ENCODE measurements at places on chromosomes 16 and 17.
A peak's percentile ranks its signal among the peaks of the same experiment; 100 is the strongest.

DNA sequence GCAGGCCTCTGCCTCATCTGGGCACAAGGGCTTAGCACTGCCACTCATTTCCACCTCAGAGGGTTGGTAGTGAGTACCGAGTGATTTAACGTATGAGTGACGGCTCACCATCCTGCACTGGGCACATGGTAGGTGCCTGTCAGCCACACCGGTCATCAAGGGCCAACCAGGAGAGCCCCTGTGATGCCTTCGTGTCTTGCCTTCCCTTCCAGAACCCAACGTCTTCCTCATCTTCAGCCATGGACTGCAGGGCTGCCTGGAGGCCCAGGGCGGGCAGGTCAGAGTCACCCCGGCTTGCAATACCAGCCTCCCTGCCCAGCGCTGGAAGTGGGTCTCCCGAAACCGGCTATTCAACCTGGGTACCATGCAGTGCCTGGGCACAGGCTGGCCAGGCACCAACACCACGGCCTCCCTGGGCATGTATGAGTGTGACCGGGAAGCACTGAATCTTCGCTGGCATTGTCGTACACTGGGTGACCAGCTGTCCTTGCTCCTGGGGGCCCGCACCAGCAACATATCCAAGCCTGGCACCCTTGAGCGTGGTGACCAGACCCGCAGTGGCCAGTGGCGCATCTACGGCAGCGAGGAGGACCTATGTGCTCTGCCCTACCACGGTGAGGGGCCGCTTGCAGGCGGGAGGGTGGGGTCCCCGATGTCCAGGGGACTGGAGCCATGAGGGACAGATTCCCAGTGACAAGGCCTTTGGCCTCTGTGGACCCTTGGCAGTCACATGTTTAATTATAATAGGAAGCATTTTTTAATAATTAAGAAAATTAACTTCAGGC is 37.1 kb downstream of the MRC2 start:
- DNase-seq, result no peak

DNA sequence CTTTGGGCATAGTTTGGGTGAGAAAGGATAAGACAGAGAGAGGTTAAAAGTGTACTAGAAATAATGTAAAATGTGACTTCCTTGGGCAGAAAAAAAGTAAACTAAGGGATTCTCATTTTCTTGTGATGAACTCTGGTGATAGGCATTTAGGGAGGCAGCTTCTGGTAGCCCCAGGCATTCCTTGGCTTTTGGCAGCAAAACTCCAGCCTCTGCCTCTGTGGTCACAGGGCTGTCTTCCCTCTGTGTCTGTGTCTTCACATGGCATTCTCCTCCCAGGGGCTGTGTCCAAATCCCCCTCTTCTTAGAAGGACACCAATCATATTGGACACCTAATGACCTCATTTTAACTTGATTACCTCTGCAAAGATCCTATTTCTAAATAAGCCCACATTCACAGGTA is 54.7 kb downstream of the HS3ST3B1 start:
- DNase-seq, result no peak

GRCh38 chr17:10357768-10358167 is 15.0 kb downstream of the MYH13 start:
- DNase-seq, result peak; percentile 19

- DNase-seq, result no peak
These were observed 49.7 kb upstream of the ITGA2B start for GRCh38 chr17:44439168-44439567.

GRCh38 chr17:18191967-18192366 is 8.3 kb downstream of the ALKBH5 start:
- DNase-seq, result no peak

DNA sequence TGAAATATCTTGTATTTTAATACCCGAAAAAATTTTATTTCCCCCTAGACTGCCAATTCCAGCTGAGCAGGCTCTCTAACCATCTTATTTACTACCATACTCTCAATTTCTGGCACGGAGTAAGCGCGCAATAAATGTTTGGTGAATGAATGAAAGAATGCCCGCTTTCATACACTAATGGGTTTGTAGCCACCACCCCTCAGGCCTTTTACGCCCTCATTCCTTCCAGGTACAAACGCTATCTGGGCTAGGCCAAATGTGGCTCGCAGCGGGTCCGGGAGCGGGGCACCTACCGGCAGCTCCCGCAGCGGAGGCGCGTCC is 536 bp upstream of the PLD2 start:
- DNase-seq, result no peak

DNA sequence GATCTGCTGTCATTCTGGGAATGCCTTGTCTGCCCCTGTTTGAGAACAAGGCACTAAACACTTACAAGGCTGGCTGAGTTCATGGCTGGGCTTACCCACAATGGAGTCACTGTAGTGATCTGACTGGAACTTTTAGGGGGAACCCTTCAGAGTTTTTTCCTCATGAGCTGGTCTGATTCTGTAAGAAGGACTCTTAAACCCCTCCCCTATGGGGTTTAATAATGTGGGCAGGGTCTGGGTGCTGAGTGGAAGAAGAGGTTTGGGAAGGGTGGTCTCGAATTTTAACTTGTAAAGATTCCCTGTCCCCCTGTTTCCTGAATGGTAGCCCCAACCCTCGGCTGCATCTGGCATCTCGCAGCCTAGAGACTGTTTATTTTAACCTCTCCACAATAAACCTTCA is 30.6 kb downstream of the OSBPL7 start:
- no peak for DNase-seq

DNA sequence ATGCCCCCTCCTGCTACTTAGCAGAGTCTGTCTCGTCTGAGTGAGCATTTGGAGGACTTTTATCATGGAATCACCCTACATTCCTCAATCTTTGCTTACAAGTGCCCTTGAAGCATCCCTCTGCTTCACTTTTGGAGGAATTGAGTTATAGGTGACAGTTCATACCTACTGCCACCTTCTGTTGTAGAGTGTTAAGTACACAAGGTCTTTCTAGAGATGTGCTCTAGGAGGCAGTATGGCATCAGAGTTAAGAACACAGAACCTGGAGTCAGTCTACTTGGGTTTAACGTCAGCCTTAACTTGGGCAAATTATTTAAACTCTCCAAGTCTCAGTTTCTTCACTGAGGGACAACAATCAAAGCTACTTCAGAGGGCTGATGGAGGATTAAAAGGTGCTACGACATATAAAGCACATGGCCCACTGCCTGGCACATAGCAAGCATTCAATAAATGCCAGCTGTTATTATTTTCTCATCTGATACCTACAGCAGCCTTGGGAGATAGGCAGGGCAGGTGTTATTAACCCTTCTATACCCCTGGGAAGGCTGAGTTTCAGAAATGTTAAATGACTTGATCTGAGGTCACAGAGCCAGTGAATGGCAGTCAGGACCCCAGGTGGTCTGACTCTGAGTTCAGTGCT is 62.2 kb downstream of the UTP18 start:
- DNase-seq, result no peak

- no peak for DNase-seq
These were observed 13.0 kb downstream of the SHPK start for GRCh38 chr17:3622977-3623594.

DNA sequence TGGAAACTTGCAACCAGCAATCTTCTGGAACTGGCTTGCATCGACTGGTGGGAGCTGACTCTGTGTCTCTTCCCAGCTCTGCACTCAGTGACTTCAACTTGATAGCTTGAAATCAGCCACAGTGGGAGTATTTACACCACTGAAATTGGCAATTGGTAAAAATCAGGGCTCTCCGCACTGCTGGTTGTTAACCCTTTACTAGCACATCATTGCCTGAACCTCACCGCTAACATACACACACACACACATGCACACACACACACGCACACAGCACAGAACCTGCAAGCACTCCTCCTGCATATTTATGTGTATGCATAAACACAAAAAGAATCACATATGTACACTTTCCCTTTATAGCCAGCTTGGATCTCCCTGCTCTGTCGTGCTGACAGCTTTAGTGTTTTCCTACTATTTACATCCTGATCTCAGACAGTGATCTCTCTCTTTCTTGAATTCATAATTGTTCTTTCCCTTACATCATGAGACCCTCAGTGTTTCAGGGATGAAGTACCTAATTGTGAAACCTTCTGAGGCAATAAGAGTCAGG is 7.9 kb upstream of the TMIGD1 start:
- no peak for DNase-seq

DNA sequence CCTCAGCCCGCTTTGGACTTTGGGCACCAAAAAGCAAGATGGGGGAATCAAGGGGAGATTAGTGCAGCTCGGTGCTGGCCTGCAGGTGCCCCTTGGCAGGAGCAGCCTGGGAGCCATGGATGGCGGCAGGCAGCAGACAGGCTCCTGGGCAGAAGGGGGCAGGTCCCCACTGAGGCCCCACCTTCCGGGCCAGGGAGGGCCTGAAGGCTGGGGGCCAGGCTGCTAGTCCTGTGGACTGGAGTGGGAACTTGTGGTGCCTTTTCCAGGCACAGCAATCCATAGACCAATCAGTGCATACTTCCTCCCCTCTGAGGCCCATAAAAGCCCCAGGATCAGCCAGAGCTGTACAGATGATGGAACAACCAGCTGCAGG is 64.0 kb downstream of the USP32 start:
- no peak for DNase-seq

GRCh38 chr17:61384692-61385576 is 14.7 kb upstream of the TBX2 start:
- DNase-seq, result no peak

DNA sequence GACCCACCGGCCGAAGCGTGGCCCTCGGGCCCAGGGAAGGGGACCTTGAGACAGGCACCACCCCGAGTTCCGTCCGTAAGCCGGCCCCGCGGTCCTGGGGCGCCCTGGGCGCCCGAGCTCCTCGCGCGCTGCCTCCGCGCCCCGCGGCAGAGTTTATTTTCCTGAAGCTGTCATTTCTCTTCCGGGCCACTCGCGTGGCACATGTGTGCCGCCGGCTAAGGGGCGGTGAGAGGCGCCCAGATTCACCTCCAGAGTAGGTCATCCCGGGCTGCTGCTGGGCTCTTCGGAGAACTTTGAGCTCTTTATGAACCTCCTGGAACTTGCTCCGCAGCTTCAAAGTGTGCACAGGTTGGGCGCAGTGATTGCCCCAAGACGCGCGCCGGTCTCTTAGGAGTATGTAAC is 489 bp downstream of the ZC3H18 start:
- DNase-seq, result no peak

- no peak for DNase-seq
These were observed 10.4 kb downstream of the PRR11 start for GRCh38 chr17:59165933-59166342.

DNA sequence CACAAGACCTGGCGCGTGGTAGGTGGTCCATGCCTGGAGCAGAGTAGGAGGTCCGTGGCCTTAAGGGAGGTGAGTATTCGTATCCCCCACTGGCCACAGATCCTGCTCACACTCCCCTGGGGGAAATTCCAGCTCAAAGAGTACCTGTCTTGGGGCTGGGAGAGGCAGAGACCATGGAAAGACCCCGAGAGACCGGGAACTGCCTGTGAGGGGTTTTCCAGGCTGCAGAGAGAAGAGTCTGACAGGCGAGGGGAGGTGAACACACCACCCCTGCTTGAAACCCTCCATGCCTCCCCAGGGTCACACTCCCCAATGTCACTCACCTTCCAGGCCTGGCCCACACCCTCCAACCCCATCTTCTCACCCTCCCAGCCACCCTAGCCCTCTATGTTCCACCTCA is 12.6 kb upstream of the SNN start:
- no peak for DNase-seq

DNA sequence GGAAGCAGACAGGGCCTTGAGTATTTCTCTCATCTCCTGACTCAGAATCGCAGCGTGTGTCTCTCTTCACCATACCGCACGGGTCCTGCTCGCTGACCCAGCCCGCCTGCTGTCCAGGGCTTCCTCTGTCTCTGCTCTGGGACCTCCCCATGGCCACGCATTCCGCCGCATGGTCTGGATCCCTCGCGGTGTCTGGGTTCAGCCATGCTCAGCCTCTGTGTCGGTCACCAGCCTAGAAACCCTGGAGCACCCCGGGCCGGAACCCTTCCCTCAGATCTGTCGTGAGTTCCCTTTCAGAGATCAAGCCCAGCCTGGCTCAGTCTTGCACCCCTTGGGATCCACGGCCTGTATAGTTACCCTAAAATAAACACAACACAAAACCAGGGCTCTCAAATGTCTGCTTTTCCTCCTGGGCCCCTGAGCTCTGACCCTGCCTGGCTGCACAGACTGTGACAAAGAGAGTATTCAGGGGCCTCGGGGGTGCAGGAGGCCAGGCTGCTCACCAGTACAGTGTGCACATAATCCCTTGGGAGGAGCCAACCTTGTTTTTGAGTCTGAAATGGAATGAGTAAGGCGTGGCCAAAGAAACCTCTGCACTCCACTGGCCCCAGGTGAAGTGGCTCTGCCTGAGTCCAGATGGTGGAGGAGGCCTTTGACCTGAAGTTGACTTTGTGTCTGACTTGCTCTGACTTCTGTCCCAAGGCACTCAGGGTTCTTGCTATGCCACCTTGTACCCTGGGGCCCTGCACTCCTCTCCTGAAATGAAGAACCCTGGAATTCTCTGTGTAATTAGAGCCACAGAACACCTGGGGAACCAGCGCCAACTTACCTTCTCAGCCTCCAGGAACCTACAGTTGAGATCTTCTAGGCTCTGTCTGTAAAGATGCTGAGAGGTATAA is 5.8 kb upstream of the SPIRE2 start:
- DNase-seq, result peak; percentile 59

Measured in left colon (tissue), 2 donors.